ENCODE measurements at places on chromosomes 16 and 17.
A peak's percentile ranks its signal among the peaks of the same experiment; 100 is the strongest.

- no peak overlapping the region for H3K27ac ChIP-seq
- no peak overlapping the region for H3K4me3 ChIP-seq
- no peak for DNase-seq
- no peaks in the 10 kb centered on the region for H3K4me1 ChIP-seq
Measured at GRCh38 chr16:88970050-88970449, 7.0 kb downstream of the CBFA2T3 start.

GRCh38 chr16:67538666-67539101 lies 10.1 kb downstream of the RIPOR1 start:
- peaks cover 9% of the 10 kb centered on the region for H3K4me1 ChIP-seq
- H3K4me3 ChIP-seq, result peak overlapping the region; percentile 90
- H3K27ac ChIP-seq, result peak overlapping the region; percentile 85

DNA sequence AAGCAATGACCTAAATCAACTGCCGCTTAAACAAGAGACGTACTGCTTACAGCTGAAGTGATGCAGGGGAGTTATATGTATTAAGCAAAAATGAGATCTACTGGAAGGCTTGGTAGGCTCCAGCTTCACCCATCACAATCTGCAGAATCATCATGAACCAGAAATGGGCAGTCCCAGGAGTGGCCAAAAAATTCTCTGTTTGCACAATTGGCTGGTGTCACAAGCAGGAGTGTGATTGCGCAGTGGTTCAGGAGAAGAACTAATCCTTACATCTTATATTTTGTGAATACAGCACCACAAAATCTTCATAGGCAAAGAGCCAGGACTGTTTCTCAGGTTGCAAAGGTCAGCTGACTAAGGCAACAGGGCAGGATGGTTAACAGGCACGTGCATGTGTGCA lies 75.9 kb downstream of the CES1 start:
- H3K36me3 ChIP-seq, result no peaks in the 10 kb centered on the region
- no peaks in the 10 kb centered on the region for H3K27me3 ChIP-seq
- no peaks in the 10 kb centered on the region for H3K4me1 ChIP-seq
- H3K27ac ChIP-seq, result no peak overlapping the region

GRCh38 chr17:17237026-17237799 lies at the start of gene FLCN:
Gene FLCN (minus strand): TSS chr17:17237168. CDS start chr17:17228137, 9,031 bp downstream.
- peak within 1 kb of the TSS; percentile 95 for H3K27ac ChIP-seq
- H3K4me1 ChIP-seq, result peaks cover 3% of the 10 kb centered on the region
- DNase-seq, result peak; percentile 95
- H3K4me3 ChIP-seq, result peak within 1 kb of the TSS; percentile 81

DNA sequence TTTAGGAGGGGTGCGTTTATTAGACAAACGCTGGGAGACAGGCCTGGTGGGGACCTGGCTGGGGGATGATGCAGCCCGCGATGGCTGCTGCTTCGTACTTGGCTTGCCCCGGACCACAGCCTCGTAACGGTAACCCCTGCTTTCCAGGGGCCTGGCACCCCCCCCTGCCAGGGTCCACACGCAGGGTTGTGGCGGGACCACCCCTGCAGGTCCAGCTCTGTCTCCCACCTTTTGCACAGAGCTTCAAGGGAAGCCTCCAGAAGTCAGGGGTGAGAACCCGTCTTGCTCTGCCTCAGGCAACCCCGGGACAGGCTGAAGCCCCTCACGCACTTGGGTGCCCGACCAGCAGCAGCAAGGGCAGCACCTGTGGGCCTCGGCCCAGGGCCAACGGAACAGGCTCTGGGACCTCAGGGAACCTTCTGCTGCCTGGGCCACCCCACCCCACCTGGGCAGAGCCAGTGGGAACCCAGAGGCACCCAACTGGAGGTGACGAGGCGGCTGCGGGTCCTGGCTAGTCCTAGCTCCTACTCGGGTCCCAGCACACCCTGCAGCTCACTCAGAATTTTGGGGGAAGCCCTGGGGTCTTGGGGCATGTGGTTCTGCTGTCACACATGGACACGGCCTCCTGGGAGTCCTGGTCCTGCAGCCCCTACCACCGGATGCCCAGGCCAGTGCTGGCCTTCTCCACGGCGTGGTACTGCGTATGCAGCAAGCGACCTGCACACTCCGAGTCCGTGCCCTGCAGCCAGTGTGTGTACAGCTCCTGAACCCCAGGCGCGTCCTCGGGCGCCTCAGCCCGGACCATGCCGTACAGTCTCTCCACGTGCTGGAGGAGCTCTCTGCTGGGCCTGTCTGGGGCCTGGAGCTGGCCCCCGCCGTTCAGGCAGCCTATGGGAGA lies 3.1 kb downstream of the HAGHL start:
- no peak overlapping the region for H3K27ac ChIP-seq
- H3K4me1 ChIP-seq, result peaks cover 22% of the 10 kb centered on the region
- no peak for DNase-seq
- H3K4me3 ChIP-seq, result no peak overlapping the region
- H3K36me3 ChIP-seq, result peaks cover 46% of the 10 kb centered on the region

GRCh38 chr17:32503251-32504165 lies 16.7 kb downstream of the CDK5R1 start:
- peak overlapping the region; percentile 31 for H3K27ac ChIP-seq
- H3K4me3 ChIP-seq, result no peak overlapping the region
- no peaks in the 10 kb centered on the region for H3K36me3 ChIP-seq
- H3K4me1 ChIP-seq, result peaks cover 5% of the 10 kb centered on the region
- DNase-seq, result no peak

GRCh38 chr17:36136439-36136838 lies 32.8 kb downstream of the CCL4 start:
- H3K27me3 ChIP-seq, result no peaks in the 10 kb centered on the region
- no peak overlapping the region for H3K27ac ChIP-seq
- no peaks in the 10 kb centered on the region for H3K36me3 ChIP-seq
- no peak overlapping the region for H3K4me3 ChIP-seq
- DNase-seq, result no peak
- no peaks in the 10 kb centered on the region for H3K4me1 ChIP-seq

GRCh38 chr16:22327446-22327775 lies 30.2 kb downstream of the POLR3E start:
- no peak overlapping the region for H3K4me3 ChIP-seq
- DNase-seq, result no peak
- H3K27me3 ChIP-seq, result no peaks in the 10 kb centered on the region
- H3K36me3 ChIP-seq, result peaks cover 58% of the 10 kb centered on the region
- no peaks in the 10 kb centered on the region for H3K4me1 ChIP-seq
- no peak overlapping the region for H3K27ac ChIP-seq

DNA sequence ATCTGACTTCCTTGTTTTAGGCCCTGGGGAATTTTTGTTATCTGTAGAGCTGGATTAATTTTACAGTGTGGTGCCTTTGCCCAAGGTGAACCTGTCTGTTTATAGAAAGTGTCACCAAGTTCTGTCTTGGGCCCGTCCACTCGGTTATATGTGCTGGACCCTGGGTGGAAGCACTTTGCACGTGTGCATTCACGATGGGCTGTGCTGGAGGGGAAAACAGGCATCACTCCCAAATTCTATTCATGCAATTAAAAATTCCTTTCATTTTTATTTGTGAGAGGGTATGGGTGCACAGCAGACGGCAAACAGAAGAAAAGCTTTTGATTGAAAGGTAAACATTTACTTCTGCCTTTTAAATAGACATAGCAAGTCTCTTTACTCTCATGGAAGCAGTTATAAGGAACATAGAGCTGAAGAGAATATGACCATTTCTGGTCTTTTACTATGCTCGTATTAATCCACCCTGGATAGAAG lies 101.2 kb downstream of the WWOX start:
- no peak for DNase-seq
- H3K36me3 ChIP-seq, result no peaks in the 10 kb centered on the region
- H3K27me3 ChIP-seq, result no peaks in the 10 kb centered on the region
- H3K27ac ChIP-seq, result no peak overlapping the region
- no peaks in the 10 kb centered on the region for H3K4me1 ChIP-seq

DNA sequence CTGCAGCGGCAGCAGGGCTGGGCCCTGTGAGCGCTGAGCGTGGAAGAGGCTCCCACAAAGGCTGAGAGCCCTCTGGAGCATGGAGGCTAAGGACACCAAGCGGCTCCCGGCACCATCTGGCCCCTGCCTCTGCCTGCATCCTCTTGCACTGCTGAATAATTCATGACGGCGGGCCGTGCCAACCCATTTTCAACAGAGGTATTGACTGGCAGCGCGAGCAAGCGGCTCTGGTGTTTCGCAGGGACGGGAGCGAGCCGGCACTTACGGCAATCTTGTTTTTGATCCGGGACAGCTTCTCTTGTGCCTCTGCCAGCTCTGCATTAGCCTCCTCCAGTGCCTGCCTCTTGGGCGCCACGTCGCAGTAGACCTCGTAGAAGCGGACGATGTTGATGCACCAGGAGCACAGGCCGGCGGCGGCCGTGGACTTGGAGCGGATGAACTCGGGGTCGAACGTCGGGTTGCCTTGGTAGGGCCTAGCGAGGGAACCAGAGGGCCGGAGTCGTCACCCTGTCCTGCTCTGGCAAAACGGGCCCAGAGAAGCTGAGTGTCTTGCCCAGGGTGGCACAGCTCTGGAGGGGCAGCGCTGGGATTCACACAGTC lies 80.4 kb downstream of the PGS1 start:
- H3K27ac ChIP-seq, result no peak overlapping the region
- DNase-seq, result no peak
- no peaks in the 10 kb centered on the region for H3K4me1 ChIP-seq
- H3K4me3 ChIP-seq, result no peak overlapping the region
- H3K27me3 ChIP-seq, result no peaks in the 10 kb centered on the region

GRCh38 chr16:14559809-14560241 lies 70.2 kb downstream of the PARN start:
- H3K36me3 ChIP-seq, result peaks cover 8% of the 10 kb centered on the region
- no peaks in the 10 kb centered on the region for H3K4me1 ChIP-seq
- H3K27me3 ChIP-seq, result no peaks in the 10 kb centered on the region
- no peak overlapping the region for H3K4me3 ChIP-seq
- H3K27ac ChIP-seq, result no peak overlapping the region

DNA sequence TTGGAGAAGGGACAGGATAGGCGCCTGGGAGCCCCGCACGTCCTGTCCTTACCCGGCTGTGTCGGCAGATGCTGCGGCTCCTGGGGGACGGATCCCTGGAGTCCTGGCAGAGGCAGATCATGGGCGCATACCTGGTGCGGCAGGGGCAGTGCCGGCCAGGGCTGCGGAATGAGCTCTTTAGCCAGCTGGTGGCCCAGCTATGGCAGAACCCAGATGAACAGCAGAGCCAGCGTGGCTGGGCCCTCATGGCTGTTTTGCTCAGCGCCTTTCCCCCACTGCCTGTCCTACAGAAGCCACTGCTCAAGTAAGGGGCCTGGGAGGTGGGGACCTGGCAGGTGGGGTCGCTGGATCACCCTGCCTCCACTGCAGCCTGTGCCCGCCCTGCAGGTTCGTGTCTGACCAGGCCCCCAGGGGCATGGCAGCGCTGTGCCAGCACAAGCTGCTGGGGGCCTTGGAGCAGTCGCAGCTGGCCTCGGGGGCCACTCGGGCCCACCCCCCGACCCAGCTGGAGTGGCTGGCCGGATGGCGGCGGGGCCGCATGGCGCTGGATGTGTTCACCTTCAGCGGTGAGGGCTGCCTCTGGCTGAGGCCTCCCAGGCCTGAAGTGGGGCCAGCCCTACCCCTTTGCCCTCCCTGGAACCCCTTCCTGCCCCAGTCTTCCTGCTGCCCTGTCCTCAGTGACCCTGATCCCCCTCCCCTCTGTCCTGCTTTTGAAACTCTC lies 20.2 kb upstream of the SMIM5 start:
- no peaks in the 10 kb centered on the region for H3K4me1 ChIP-seq
- no peak overlapping the region for H3K4me3 ChIP-seq
- no peaks in the 10 kb centered on the region for H3K27me3 ChIP-seq
- no peak for DNase-seq
- peaks cover 22% of the 10 kb centered on the region for H3K36me3 ChIP-seq

DNA sequence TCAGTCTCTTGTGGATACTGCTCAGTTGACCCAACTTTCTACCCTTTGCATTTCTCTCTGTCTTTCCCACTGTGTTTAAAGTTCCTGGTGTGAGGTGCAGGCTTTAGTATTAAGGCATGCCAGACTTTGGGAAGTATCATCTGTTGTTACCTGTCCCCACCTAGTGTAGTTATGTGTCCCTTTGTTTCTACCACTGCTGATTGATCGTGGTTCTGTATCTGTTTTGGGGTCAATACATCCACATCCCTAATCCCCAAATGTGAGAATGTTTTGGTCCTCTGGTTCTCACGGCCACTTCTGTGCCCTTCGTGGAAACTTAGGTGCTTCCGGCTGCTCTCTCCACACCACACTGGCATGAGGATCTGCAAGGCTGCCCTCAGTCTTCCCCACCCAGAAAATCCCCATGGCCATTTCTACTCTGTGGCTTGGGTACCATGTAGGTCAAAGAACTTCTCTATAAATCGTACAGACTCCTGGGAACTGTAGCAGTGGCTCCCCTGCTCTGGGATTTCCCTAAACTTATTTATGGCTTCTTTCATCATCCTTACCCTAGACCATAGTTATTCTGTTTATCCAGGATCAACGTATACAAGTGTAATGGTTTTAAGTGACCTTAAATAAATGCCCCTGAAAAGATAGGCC lies 443.2 kb downstream of the XYLT1 start:
- no peaks in the 10 kb centered on the region for H3K27me3 ChIP-seq
- no peaks in the 10 kb centered on the region for H3K4me1 ChIP-seq

- no peak for DNase-seq
- no peaks in the 10 kb centered on the region for H3K27me3 ChIP-seq
- no peaks in the 10 kb centered on the region for H3K4me1 ChIP-seq
- H3K36me3 ChIP-seq, result no peaks in the 10 kb centered on the region
- H3K27ac ChIP-seq, result no peak overlapping the region
Measured at GRCh38 chr17:34699181-34699580, 119.8 kb downstream of the TMEM132E start.

DNA sequence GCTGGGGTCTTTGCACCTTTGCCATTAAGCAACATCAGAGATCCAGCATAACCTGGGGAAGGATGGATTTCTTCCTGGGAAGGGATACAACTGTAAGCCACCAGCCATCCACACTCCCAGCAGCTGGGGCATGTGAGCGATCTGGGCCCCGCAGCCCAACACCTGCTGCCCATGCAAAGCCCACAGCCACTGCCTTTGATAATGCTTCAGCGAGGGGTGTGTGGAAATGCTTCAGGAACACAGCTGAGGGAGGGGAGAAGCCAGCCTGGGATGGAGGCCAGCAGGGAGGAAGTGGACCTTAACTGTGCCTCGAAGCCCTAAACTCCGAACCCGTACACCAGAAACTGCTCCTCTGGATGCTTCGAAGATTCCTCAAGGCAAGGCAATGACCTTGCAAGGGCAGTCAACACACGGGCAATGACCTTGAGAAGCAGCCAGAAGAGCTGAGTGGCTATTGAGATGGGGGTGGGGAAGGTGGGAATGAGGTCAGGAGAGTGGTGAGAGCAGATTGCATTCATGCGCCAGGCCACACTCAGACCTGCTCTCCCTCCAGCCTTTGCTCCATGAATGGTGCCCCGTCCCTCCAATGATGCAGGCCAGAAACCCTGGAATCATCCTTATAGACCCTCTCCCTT lies 49.1 kb downstream of the KATNIP start:
- no peak for DNase-seq
- H3K36me3 ChIP-seq, result no peaks in the 10 kb centered on the region
- H3K27ac ChIP-seq, result no peak overlapping the region
- H3K4me1 ChIP-seq, result no peaks in the 10 kb centered on the region

GRCh38 chr17:28747801-28748750 lies 4.3 kb downstream of the TRAF4 start:
- H3K4me3 ChIP-seq, result no peak overlapping the region
- peak overlapping the region; percentile 88 for H3K27ac ChIP-seq
- H3K4me1 ChIP-seq, result peaks cover 29% of the 10 kb centered on the region
- DNase-seq, result no peak

- H3K4me1 ChIP-seq, result peaks cover 6% of the 10 kb centered on the region
- no peaks in the 10 kb centered on the region for H3K36me3 ChIP-seq
- no peak overlapping the region for H3K27ac ChIP-seq
- H3K4me3 ChIP-seq, result peak overlapping the region; percentile 94
Measured at GRCh38 chr17:75153780-75154194, 525 bp downstream of the JPT1 start.

GRCh38 chr17:53630638-53631037 lies 192.1 kb upstream of the KIF2B start:
- no peak overlapping the region for H3K4me3 ChIP-seq
- H3K27ac ChIP-seq, result no peak overlapping the region
- no peaks in the 10 kb centered on the region for H3K4me1 ChIP-seq
- H3K27me3 ChIP-seq, result no peaks in the 10 kb centered on the region

Data from ascending aorta (tissue), 2 donors.